ENCODE measurements at places on chromosomes 1 and 21. TPM values are rescaled to one million over a fixed set of nuclear protein-coding genes. Genes with fewer than 3 reads are reported as not detected.

DNA sequence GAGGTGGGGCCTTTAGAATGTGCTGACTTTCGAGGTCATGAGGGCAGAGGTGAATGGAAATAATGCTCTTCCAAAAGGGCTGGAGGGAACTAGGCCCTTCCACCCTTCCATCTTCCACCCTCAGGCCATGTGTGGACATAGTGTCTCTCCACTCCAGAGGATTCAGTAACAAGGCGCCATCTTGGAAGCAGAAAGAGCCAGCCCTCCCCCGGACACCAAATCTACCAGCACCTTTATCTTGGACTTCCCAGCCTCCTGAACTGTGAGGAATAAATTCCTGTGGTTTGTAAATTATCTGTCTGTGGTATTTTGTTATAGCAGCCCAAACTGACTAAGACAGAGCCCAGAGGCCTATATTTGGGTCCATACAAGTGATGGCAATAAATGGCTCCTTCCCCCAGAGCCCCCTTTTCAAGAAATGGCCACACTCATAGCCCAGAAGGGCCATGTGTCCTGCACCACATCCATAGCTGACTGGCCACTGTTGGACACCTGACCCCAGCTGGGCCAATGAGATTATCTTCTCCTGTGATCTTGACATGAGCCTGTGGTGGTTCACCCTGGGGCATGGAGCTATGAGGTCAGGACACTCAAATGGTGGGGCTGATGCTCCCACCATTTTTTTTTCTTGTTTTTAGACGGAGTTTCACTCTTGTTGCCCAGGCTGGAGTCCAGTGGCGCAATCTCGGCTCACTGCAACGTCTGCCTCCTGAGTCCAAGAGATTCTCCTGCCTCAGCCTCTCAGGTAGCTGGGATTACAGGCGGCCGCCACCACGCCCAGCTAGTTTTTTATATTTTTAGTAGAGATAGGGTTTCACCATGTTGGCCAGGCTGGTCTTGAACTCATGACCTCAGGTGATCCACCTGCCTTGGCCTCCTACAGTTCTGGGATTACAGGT lies 114.9 kb downstream of the RRAGC start:
- no peak for DNase-seq

GRCh38 chr1:167314671-167315070 lies 94.0 kb downstream of the POU2F1 start:
- DNase-seq, result no peak

- DNase-seq, result no peak
Measured at GRCh38 chr1:154784924-154785531, 85.1 kb downstream of the KCNN3 start.

DNA sequence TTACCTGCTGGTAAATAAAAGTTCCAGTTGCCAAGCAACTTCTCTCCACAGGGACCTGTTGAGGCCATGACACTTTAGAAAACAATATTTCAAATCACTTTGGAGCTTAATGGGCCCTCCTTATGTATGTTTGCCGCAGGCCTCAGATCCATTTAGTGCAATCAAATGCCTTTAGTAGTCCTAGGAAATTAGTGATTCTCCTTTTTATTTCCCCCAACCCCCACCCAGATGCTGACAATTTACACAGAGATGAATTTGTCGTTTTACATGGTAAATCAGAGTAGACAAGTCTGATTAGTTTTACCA lies 83.6 kb downstream of the CLIC4 start:
- no peak for DNase-seq

GRCh38 chr21:31509194-31510017 lies 150.1 kb upstream of the SOD1 start:
- DNase-seq, result no peak

KLF17 gene
- total RNA-seq, result 5.2 TPM

Data from testis (tissue), 5 donors.